ENCODE measurements at places on chromosomes 12 and 14.

DNA sequence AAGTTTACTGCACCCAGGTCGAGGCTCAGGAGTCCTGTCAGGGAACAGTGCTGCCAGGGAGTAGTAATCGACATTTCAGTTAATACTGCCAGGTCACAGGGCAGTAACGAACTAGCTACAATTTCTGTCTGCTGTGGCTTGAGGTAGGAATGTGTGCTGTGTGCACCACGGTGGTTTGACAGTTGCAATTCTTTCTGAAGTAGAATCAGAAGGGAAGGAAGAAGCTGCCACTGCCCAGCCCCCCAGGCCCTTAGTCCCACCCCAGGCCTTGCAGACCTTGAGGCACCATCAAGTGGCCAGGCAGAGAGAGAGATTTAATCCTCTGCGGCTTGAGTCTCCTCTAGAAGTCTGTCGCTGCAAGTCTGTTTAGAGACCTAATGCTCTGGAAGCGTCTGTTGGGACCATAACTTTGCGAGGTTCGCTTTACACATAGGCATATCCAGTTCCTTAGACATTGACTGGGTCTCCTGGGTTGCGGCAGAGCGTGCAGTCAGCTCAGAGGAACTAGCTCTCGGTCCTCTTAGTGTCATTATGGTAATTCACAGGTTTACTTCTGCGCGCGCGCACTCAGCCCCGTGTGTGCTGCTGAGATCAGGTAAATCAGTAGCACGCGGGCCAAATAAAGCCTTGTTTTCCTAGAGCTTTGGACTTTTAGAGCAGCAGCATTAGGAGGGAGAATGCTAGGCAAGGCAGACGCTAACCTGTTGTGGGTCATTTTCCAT is 9.8 kb downstream of the NKX2-1 start:
- DNase-seq: no peak

DNA sequence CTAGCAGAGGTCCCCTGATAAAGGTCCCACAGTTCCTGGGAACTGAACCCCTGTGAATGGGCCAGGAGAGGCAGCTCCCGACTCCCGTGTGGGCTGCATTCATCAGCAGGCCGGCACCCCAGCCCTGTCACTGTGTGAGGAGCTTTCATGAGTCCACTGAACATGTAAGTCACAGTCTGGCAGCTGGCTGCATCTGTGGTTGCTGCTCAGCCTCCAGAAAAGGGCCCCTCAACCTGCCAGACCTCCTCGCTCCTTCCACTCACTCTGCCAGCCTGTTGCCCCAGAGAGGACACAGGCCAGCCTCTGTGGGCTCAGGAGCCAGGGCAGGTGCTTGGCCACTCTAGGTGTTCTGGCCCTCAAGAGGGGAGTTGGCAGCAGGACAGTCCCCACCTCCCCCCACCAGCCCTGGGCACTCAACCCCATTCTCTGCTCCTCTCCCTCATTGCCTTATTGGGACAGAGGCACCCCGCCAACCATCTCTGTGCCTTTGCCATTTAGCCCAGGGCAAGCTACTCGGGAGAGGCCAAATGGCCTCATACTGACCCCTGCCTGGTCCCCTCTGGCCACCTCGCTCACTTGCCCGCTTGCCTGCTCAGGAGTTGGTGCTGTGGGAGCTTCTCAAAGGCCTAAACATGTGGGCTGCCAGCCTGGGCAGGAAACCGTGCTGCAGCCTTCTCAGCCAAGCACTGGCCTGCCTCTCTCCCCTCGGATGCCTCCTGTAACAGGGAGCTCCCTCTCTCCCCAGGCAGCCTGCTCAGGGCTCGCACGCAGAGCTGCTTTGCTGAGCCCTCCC is 1.9 kb downstream of the RTL1 start:
- no peak for DNase-seq

GRCh38 chr14:76203086-76204001 is 51.6 kb downstream of the GPATCH2L start:
- DNase-seq: no peak

DNA sequence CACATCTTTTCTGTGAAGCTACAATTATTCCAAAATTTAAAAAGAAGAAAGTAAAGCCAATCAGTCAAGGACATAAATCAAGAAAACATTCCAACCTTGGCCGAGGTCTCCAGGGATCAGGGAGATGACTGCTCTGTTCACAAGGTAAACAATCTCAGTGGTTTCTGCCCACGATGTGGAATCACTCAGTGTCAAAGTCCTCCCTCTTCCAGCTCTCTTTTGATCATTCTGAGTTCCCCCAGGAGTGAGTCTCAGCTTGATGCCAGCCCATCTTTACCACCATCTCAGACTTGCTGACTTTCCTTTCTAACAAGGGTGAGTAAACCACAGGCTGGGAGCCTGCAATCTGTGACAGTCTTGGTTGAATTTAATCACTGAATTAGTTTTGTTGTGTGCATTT is 4.8 kb upstream of the SERPINA9 start:
- DNase-seq: no peak

DNA sequence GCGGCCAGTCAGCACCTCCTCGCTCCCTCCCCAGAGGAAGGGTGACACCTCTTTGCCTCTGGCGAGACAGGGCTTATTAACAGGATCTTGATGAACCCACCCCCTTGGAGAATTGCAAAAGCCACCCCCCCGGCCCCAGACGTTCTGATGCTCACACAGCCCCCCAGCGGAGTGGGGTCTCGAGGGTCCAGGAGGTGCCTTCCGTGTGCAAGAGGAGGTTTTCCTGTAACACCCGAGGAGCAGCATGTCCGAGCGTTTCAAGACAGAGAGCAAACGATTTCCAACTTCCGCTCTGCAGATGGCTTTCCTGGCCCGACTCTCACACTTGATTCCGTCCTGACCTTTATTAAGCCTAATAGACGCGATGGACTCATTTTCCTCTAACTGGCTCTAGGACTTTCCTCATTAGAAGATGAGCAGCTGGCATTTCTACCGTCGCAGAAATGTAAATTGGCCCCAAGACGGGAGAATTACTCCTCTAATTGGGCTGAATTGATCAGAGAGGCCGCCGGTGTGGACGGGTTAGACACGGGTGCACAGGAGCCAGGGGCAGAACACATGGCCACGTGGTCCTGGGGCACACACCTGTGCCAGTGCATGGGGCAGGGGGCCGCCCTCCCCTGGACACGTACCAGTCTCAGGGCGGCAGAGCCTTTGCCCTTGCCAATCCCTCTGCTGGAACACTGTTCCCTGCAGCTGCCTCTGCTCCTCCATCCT is 84.4 kb downstream of the NOC4L start:
- no peak for DNase-seq

DNA sequence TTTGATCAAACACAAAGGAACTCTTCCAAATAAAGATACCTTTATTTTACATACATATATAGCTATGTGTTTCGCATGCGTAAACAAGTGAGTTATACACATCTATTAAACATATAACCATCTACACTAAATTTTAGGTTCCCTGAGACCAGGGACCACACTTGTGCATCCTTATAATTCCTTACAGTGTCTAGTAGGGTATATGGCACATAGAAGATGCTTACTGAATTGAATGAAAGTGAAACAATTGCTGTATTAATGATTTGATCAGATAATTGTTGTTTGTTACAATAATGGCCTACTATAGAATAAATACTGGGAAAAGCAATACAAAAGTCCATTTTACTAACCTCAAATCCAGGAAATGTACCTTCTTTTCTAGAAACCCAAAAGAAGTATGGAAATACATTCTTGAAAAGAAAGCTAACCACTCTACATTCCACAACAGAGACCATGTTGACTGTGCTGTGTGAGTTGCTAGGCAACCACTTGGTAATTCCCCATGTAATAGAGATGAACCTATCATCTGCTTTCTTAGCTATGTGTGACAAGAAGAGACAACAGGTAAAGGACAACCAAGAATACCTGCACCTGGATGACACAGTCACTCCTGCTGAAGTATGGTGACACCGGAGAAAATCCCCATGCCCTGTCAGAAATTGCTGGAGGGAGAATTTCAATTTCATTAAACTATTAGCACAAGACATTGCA is 11.9 kb upstream of the CIPC start:
- no peak for DNase-seq

DNA sequence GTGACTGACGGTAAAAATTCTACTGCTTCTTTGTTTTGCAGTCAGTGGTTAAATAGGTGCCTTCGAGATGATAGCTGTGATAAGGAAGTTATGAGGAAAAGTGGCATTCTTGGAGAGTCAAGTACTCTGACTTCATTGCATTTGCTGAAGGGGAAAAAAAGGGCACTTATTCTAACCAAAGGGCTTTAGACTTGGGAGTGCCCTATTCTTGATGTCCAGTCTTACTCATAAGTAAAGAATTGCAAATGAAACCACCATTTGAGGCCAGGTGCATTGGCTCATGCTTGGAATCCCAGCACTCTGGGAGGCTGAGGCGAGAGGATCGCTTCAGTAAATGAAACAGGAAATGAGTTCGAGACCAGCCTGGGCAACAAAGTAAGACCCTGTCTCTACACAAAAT is 40.3 kb downstream of the BRAP start:
- DNase-seq: no peak

- DNase-seq: no peak
Observed at GRCh38 chr12:9960590-9960989, 10.6 kb upstream of the CLEC12A start.

DNA sequence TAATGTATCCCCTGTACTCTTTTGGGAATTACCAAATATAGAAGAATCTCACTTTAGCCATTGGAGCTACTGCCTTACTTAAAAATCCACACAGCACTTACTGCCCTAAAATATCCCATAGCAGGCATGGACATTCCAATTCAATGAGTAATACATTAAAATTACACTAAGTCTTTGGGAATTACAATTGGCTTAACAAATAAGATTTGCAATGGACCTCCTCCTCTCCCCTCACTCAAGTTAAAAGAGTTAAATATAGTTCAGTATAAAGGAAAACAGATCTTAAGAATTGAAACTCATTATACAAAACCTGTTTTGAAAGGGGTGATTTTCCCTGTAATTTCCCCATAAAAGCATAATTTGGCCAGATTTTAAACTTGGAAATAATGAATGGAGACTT is 477.1 kb downstream of the SLC16A7 start:
- no peak for DNase-seq

DNA sequence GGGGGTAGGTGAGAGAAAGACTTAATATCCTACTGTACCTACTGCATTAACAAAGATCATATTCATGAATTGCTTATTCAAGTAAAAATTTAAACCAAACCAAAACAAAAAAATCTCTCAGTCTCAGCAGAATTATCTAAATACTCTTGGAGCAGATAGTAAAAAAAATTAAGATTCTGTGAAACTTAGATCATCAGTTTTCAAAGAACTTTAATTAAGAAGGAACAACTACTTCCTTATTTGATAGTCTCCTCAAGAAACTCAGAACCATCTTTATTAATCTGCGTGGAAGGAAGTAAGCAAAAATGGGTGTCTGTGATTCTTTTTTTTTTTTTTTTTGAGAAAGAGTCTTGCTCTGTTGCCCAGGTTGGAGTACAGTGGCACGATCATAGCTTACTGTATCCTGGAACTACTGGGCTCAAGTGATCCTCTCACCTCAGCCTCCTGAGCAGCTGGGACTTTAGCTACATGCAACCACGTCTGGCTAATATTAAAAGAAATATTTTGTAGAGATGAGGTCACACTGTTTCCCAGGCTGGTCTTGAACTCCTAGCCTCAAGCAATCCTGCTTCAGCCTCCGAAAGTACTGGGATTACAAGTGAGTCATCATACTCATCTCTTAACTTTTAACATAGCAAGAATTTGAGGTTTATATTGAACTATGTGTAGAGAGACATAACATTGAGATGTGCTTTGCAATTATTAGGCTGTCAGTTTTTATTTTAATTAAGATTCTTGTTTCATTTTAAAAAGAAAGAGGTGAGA is 37.4 kb downstream of the GAS2L3 start:
- no peak for DNase-seq

- DNase-seq: no peak
Observed at GRCh38 chr12:124097701-124098100, 124.7 kb downstream of the ZNF664 start.

DNA sequence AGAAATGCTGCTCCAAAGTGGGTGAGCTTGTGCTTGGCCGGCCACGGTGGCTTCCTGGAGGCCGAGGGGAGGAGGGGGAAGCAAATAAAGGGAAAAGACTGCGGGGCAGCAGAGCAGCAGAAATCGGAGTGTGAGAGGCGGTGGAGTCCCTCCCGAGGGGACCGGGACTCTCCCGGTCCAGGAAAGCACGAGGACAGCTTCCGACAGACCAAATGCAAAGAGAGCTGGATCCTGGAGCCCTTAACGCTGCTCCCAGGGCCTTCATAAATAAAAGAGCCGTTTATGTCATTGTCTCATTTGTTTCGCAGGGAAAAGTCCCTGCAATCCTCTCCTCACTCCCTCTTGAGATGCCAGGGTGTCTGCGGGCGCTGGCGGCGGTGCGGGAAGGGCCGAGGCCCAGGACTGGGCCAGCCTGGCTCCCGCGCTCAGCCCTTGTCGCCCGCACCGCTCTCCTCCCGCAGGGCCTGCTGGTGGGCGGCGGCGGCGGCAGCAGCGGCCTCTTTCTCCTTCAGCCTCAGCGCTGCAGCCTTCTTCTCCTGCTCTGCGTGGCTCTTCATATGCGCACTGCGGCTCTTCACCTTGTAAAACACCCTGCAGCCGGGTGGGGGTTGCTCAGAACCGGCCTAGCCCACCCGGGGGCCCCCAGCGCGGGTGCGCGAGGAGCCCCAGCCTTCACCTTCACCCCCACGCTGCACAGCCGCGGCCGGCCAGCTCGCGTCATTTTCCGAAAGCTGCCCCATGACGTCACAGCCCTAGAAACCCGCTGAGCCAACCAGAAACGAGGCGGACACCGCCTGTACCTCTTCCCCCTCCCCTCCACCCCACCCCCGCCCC is 4.5 kb upstream of the PNMA1 start:
- DNase-seq: peak; percentile 20

GRCh38 chr12:109940339-109940923 is 40.4 kb downstream of the TCHP start:
- no peak for DNase-seq

- peak; percentile 16 for DNase-seq
Observed at GRCh38 chr14:37246427-37246829, 48.7 kb downstream of the MIPOL1 start.

- DNase-seq: no peak
Observed at GRCh38 chr12:113863455-113863845, 102.7 kb downstream of the RBM19 start.

DNA sequence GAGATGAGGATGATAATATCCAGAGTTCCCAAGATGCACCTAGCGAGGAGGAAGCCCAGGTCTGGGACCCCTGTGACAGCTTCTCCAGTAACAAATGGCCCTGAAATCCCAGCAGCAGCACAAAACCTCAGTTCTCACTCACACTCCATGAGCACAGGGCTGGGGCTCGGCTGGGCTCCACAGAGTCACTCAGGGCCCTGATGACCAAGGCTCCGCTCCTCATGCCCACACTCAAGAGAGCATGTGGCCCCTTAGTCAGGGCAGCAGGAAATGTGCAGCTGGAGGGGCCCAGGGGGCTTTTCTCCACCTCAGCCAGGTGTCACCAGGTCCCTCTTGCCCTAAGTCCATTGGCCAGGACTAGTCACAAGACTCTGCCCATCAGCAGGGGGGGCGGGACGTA is 242.7 kb upstream of the SFSWAP start:
- no peak for DNase-seq

GRCh38 chr14:50823762-50824636 is 7.0 kb downstream of the NIN start:
- no peak for DNase-seq

DNA sequence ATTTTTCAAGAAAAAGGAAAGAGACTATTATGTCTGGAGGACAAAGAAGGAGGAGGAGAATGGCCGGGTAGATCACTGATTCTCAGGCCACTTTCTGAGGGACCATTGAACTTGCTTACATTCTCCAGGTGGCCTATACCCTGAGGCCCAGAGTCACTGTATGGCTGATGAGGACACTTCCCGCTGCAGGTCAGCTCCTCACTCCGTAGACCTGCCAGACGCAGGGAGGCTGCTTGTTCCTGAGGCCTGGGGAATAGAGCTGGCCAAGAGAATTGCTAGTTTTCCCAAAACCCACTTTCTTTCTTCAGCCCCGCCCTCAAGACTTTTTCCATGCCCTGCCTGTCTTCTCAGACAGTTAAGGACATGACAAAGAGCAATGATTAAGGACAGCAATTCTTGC is 510.5 kb upstream of the TBX3 start:
- no peak for DNase-seq
